Stimulated activated CD4-positive, alpha-beta T cell treated with anti-CD3 and anti-CD28 coated beads, Interleukin-4, amount 100 ng/mL, for 48 hours (primary cell): ENCODE measurements at places on chromosomes 11 and 22.

- DNase-seq = peak; percentile 81
Measured at GRCh38 chr11:69918938-69919650, 99.9 kb upstream of the FGF3 start.

- DNase-seq = no peak
Measured at GRCh38 chr11:124168796-124169195, 14.3 kb upstream of the OR10D3 start.

GRCh38 chr22:27588268-27588667 is 213.3 kb downstream of the MN1 start:
- DNase-seq = no peak

- DNase-seq = no peak
Measured at GRCh38 chr22:45485261-45485660, 17.4 kb upstream of the FBLN1 start.

- no peak for DNase-seq
Measured at GRCh38 chr11:41609511-41609910, 150.1 kb upstream of the LRRC4C start.

DNA sequence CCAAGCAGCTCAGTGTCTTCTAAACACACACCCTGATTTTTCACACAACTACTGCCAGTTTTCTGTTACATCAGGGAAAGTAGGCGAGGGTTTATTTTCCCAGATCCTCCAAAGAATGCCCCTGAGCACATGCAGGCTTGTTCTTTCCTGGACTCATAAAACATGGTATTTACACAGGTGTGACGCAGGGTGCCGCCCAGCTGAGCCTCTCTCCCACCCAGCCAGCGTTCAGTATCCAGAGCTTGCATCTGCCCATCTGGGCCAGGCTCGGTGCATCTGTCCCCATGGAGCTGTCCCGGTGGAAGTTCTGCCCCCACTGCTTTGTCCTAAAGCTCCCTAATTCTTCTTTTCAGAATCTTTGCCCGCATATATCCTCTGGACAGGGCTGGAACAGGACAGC is 44.8 kb upstream of the ISX start:
- DNase-seq = no peak

GRCh38 chr11:71365626-71366025 is 82.6 kb downstream of the DHCR7 start:
- DNase-seq = no peak

- no peak for DNase-seq
Measured at GRCh38 chr22:43733138-43733537, 79.0 kb downstream of the EFCAB6 start.

DNA sequence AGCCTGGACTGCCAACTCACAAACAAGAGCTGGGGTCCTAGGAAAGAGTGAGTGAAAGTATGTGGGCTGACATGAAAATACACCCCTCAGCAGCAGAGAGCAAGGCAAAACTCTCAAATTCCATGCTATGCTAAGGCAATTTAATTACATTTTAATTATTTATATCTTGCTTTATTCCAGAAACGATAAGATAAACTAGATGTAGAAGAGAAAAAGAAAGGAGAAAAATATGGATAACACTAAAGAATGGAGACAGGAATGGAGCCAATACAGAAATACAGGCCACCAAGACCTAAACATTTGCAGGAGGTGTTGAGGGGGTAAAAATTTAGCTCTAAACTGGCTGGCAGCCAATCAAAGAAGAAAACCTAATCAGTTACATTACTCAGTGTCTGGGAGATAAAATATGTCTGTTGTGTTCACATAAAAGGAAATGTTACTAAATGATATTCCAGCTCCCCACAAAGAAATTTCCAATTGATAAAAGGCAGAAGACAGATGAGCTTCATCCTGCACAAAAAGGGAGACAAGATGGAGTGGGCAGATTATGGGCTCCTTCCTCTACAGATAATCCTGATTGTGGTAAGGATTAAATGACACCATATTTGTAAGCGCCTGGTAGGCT is 223.5 kb upstream of the BLID start:
- DNase-seq = no peak

DNA sequence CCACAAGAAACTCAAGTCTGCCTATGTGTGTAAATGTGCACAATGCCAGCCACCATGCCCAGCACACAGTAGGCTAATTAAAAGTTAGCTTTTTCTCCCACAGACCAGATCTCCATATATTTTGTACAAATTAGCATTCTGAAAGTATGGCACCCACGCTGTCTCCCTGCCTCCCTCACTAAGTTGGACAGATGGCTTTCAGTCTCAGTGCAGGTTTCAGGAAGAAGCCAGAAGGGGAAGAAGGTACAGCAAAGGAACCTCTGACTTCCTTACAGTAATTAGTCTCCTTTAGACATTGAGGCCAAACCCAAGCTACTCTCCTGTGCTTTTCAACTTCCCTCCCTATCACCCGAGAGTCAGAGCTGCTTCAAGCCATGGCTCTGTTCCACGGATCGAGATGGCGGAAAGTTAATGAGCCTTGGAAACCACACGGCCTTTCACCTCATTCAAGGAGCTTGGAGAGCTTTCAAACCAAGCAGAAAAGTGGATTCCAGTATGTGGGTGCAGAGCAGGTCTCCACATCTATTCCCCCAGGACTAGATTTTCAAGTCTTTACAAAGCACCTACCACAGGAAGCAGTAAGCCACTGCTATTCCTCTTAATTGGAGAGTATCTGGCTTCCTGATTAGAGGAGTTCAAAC is 221.1 kb upstream of the NARS2 start:
- DNase-seq = no peak

DNA sequence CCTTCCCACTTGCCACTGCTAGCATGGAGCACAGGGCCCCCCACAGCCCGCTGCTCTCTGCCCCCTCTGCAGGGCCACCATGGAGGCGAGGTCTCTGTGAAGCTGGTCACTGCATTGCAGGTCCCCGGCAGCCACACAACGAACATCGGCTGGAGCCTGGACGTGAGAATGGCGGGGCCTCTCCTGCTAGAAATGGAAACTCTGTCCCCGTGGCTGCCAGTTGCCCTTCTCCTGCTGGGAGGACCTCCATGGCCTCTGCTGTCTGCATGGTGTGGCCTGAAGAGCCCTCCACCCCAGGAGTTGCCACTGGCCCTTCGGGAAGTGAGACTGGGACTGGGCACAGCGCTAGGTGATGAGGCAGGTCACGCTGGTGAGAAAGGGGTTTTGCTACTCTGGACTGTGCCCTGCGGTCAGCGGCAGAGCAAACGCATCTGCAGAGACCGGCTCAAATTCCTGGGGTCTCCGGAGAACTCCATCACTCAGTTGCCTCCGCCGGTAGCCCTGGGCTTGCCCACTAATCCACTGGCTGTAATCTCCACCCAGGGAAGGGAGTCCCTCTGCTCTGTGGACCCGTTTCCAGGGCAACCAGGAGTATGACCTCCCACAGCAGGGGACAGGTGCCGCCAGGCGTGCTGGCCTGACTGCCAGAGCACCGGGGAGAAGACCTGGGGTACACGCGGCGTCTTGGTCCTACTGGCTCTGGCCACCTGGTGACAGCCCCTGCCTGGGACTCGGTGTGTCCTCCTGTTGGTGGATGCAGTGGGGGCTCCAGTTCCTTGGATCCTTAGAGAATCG is 806.3 kb downstream of the BRD1 start:
- DNase-seq = no peak

- DNase-seq = no peak
Measured at GRCh38 chr11:13897646-13898276, 64.8 kb upstream of the SPON1 start.

DNA sequence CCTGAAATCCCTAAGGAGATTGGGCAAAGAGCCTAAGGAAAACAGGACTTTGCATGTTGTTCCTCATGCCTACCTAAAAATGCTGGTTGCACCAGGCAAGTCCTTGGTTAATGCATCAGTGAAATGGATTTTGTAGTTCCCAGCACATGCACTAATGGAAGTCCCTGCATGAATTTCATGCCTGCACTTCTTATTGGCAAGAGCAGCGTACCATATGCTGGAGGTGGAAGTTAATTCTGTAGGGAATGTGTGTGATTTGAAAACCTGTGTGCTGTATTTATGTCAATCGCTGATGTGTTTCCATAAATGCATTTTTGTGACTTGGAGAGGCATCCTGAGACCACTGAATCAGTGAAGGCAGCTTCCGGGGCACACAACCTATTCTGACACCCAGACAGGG is 140.3 kb upstream of the MTNR1B start:
- no peak for DNase-seq

- DNase-seq = no peak
Measured at GRCh38 chr11:86369668-86370067, 5.0 kb upstream of the CCDC81 start.

- no peak for DNase-seq
Measured at GRCh38 chr11:85697747-85698146, 11.8 kb upstream of the CCDC89 start.

GRCh38 chr11:125072218-125072960 is 9.3 kb downstream of the SLC37A2 start:
- DNase-seq = no peak

GRCh38 chr11:2890466-2891294 is 5.1 kb upstream of the CDKN1C start:
- DNase-seq = no peak

GRCh38 chr11:86761978-86762377 is 38.4 kb upstream of the PRSS23 start:
- no peak for DNase-seq
